ENCODE measurements at places on chromosomes 7 and 10.

DNA sequence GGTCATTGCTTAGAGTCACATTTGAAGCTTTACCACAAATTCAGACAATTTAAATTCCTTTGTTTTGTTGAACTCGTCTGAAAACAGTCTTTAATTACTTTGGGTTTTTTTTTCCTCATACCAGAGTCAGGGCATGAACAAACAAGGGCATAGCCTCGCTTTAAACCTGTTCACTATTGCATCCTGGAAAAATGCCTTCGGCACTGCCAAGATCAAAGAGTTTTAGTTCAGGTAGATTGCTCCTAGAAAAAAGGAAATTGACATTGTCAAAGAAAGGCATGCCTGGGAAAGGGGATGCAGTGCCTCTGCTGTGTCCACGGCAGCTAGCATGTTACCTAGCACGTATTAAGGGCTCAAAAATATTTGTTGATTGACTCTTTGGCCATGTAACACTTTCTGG, 235.1 kb downstream of the ARHGAP21 start:
- no peak for DNase-seq

DNA sequence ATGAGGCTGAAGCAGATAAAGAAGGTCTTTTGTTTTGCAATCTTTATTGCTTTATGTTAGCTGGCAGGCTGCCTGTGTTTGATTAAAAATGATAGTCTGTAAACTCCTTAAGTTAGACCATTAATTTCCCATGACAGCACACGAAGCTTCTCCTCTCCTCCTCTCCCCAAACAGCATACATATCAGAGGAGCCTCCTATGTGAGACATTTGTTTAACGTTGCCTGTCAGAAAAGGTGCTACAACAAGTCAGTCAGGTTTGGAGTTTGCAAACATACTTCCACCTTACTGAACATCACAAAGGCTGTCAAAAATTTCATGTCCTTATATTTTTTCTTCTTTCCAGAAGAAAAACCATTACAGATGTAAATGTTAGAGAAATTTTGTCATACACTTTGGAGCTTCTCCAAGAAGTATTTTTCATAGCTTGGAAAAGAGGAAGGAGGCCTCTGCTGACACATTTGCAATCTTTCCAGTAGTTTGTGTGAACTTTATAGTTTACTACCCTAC, 393.1 kb downstream of the EXOC4 start:
- no peak for DNase-seq

GRCh38 chr10:73967022-73967429, 30.9 kb upstream of the VCL start:
- no peak for DNase-seq

- DNase-seq: no peak
Measured at GRCh38 chr10:48672596-48673265, 11.9 kb upstream of the WDFY4 start.

GRCh38 chr7:91239772-91240171, 24.5 kb upstream of the FZD1 start:
- no peak for DNase-seq

GRCh38 chr7:111760043-111760442, 197.8 kb upstream of the IMMP2L start:
- DNase-seq: no peak

DNA sequence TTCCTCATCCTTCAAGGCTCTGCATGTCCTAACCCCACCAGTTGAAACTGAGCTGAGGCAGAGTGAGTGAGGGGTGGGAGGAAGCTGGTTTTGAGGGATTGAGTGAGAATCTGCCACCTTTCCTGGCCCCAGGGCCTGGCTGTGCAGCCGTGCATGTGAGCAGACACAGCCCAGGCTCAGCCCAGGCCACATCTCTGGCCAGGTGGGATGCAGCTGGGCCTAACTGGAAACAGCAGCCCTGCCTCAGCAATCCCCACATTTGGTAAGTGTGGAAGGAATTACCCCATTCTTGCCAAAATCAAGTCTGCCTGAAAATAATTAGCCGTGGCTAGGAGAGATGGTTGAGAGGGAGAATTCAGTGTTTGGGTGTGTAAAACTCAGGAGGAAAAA, 116.6 kb downstream of the NEURL1 start:
- no peak for DNase-seq

DNA sequence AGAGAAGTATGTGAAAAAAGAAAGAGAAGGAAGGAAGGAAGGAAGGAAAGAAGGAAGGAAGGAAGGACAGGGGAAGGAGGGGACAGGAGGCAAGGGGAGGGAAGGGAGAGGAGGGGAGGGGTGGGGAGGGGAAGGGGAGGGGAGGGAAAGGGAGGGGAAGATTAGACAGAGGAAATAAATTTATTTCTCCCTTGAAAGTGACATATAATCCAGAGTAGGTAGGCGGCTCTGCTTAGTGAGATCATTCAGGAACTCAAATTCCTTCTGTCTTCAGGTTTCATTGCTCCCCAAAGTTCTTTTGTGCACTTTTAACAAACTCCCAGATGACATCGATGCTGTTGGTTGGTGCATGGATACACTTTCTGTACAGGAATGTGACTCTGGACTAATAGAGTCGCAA, 594.7 kb upstream of the STEAP1 start:
- DNase-seq: no peak

- DNase-seq: no peak
Measured at GRCh38 chr10:11488126-11488525, 123.3 kb downstream of the USP6NL start.

GRCh38 chr10:29319205-29319781, 30.4 kb downstream of the LYZL1 start:
- DNase-seq: no peak

- no peak for DNase-seq
Measured at GRCh38 chr10:35251373-35252100, 84.8 kb upstream of the CCNY start.

- DNase-seq: no peak
Measured at GRCh38 chr10:104472505-104472904, 118.9 kb downstream of the CFAP58 start.

GRCh38 chr7:112116894-112117293, 89.3 kb downstream of the DOCK4 start:
- DNase-seq: no peak

GRCh38 chr7:116522247-116522646, 2.6 kb upstream of the CAV1 start:
- no peak for DNase-seq

- DNase-seq: no peak
Measured at GRCh38 chr10:95674643-95675042, 18.1 kb upstream of the ALDH18A1 start.

DNA sequence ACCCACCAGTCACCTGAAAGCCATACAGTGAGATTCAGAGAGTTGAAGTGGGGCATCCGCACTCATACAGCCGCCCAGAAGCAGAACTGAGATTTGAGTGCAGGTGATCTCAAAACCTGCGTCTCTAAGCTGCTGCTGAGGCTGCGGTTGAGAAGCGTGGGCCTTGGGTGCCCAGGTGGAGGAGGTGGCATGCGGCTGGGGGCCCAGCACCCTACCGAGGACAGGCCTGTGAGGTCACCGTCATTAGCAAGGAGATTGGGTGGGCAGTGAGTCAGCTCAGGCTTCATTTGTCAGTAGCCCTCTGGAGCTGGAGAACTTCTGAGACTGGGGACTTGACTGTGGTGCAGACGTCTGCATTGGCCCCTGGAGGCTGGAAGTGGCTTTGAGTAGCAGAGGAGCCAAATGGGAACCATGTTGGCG, 29.8 kb downstream of the ZMIZ1 start:
- DNase-seq: no peak

DNA sequence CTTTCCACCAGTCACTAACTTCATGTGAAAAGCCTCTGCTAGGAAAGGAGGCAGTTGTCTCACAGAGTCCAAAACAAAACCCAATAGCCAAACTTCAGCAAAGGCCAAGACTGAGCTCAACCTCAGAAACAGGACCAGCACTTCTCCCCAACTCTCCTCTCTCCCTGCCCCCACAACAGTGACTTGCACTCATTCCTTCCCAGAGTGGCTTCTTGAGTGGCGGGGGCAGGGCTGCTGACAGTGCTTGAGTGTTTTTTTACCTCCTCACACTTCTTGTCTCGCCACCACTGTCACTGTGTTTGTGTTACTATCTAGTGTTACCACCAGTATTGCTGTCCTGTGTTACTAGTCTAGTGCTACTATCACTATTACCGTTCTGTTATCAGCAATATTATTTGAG, 206.8 kb downstream of the KLF6 start:
- DNase-seq: no peak

DNA sequence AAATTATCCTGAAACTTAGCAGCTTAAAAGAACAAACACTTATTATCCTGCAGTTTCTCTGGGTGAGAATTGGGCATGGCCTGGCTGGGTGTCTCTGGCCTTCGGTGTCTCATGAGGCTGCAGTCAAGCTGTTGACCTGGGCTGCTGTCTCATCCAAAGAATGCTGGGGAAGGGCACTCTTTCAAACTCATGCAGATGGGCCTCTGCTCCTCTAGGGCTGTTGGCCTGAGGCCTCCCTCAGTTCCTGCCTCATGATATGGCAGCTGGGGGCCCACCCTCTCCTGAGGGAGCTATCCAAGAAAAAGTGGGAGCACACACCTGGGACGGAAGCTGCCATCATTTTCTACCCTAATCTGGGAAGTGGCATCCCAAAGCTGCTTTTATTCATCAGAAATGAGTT, 43.6 kb downstream of the DRGX start:
- DNase-seq: no peak

All from effector CD8-positive, alpha-beta T cell (primary cell).